ENCODE measurements at places on chromosomes 3 and 15. TPM values are rescaled to one million over a fixed set of nuclear protein-coding genes. Genes with fewer than 3 reads are reported as not detected.

GRCh38 chr3:176633511-176633910, 563.8 kb downstream of the TBL1XR1 start:
- DNase-seq = no peak

- DNase-seq = no peak
Measured at GRCh38 chr3:42520336-42520735, 17.9 kb downstream of the VIPR1 start.

DNA sequence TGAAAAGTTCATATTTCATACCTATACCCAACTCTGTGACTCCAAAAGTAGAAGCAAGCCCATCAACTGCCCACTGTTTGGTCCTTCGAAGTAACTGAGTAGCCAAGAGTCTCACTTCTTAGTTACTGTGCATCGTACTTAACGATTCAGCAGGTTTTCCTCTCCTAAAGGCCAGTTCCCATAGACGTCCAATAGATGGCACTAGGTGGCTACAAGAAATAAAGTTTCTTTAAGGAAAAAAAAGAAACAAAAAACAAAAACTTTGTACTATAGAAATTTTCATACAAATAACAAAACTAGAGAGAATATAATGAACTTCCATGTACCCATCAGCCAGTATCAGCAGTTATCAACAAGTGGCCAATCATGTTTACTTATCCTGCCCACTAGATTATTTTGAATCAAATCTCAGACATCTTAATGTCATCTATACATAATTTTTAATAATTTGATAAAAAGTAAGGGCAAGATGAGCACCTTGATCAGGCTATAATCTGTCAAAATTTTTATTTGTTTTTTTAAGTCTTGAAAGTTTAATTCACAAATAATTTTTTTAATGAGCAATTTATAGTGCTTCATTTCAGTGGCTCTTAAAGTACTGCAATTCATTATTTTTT, 63.8 kb upstream of the ACP3 start:
- peak; percentile 54 for DNase-seq

DNA sequence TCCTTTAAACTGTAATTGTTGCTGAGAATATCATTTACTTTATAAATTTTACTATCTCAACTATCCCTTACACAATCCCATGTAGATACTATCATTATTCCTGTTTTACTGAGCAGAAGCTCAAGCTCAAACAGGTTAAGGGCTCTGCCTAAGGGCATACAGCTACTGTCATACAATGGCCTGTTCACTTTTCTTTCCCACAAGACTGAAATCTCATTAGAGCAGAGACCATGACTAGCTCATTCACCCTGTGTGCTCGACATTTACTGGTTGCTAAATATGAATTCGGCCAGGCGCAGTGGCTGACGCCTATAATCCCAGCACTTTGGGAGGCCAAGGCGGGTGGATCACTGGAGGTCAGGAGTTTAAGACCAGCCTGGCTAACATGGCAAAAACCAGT, 1.6 kb upstream of the MESP2 start:
- no peak for DNase-seq

GRCh38 chr15:62020576-62021160, 39.6 kb downstream of the VPS13C start:
- no peak for DNase-seq

DNA sequence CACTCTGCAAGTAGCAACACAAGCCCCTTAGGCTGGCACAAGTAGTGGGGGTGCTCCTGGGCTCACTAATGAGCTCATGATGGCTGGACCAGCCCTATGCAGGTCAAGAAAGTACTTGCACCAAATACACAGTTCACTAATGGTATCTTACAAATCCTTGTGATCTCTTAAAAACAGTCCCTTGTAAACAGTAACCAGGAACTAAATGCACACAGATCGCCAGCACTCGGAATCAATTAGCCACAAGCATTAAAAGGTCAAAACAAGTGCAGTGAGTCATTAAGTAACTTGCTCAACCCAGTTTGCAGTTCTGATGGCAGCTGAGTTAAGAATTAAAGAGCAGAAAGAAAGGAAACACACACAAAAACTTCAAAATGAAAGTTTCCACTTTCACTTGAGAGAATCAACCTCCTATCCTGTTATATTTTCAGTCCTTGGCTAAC, 43.2 kb downstream of the ARHGEF3 start:
- peak; percentile 70 for DNase-seq

DNA sequence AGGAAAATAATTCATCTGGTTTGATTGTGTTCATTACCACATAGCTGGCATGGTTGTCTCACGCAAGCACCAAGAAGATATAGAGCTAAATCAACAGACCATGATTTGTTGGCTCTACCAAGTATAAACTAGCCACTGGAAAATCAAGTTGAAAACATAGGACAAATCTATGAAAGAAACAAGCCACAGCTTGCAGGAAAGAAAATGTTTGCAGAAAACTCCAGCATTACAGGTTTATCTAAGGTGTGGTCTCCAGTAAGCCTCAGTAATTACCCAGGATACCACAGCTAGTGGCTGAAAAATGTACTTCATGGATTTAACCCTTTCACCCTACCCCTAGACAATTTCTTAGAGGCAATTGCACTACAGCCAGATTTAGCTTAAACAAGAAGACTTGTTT, 340.6 kb downstream of the SOX2 start:
- DNase-seq = no peak

- no peak for DNase-seq
Measured at GRCh38 chr3:59680919-59681318, 631.1 kb upstream of the CFAP20DC start.

DNA sequence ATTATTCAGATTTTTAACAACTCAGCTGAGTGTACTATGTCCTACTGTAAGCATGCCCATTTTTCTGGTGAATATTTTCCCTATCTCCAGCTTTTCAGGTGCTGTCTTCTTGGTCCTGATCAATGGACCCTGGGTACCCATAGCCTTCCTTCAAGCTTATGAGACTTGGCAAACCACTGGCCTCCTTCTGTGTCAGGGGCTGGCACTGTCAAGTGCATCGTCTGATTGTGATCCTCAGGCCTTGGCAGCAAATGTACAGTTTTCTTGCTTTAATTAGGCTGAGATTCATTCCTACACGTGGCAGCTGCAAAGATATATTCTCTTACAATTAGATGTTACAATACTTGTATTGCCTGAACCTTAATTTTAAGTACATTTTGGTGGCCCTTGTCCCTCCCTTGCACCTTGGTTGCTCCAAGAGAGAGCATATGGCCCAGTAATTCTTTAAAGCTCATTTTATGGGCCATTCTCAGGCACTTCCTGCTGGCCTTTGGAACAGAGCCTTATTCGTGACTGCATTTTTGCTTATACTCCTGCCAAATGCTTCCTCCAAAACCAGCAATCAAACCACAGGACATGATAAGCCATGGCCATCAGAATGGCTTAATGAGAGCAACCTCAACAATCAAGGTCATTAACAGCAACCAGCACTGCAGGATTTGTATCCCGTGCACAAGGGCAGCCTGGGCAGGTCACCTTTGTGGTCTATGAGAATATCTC, 179.9 kb downstream of the CNTN6 start:
- no peak for DNase-seq

GRCh38 chr3:45679805-45680204, 9.4 kb upstream of the SACM1L start:
- DNase-seq = no peak

- DNase-seq = peak; percentile 79
Measured at GRCh38 chr3:49007771-49008528, 759 bp downstream of the WDR6 start.

GRCh38 chr3:74844428-74844827, 230.0 kb upstream of the CNTN3 start:
- no peak for DNase-seq

GRCh38 chr3:175447521-175447920, 588.4 kb downstream of the NAALADL2 start:
- DNase-seq = no peak

- DNase-seq = peak; percentile 59
Measured at GRCh38 chr15:29672923-29673809, 149.1 kb downstream of the TJP1 start.

GRCh38 chr15:62112616-62113593, 46.1 kb downstream of the C2CD4A start:
- peak; percentile 88 for DNase-seq

CD276 gene
- total RNA-seq = 158 TPM

BNC1 gene
- total RNA-seq = 0.03 TPM

TGM4 gene
- total RNA-seq = 0.10 TPM

RETNLB gene
- not detected for total RNA-seq

CAMKV gene
- total RNA-seq = not detected

TMC3 gene
- total RNA-seq = not detected

SPINK8 gene
- not detected for total RNA-seq

GPR171 gene
- total RNA-seq = not detected

Measured in A172 (cell line).